ENCODE measurements at places on chromosomes 3 and 15.

GRCh38 chr15:29677871-29678461 lies 144.3 kb downstream of the TJP1 start:
- peak; percentile 64 for DNase-seq

DNA sequence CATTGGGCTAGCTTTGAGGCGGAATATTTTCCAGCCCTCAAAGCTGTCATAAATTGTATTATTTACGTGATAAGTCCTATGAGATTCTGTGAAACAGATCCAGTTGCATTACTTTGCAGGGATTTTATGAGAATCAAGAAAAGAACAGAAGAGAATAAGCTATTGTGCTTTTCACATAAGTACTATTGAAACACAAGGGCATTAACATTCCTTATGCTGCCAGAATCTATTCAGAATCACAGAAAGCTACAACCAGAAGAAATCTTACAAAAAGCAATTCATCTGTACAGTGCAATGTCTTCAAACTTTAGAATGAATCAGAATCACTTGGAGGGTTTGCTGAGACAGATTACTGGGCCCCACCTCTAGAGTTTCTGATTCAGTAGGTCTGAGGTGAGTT lies 10.6 kb upstream of the CACNA1D start:
- no peak for DNase-seq

DNA sequence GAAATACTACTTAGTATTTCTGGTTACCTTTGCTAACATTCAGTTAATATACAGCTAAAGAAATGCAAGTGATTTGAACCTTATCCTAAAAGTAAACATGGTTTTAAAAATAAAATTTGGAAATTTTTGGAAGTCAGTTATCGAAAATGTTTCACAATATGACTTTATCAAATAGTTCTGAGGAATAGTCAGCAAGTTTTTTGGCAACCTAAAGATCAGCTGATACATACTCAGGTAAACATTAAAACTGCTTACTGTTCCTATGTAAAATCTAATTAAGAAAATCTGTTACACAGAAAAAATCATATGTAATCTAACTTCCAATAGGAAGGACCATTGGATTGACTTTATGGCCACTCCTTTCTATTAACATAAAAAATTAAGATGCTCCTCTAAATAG lies 24.1 kb downstream of the IFT80 start:
- DNase-seq = no peak

DNA sequence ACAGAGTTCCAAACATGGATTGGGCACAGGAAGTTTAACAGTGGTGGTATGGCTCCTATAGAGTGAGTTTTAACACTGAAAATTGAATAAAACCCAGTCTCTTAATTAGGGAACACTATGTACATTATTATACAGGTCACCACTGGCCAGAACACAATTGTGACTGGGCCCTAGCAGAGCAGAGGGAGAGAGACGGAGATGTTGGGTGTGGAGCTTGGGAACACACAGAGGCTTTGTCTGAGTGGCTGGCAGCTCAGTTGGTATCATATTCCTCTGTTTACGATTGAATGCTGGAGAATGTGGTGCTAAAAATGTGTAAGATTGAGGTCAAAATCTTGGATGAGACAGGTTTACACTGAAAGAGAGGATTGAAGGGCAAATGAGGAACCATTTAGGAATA lies 6.8 kb upstream of the MOBP start:
- no peak for DNase-seq

DNA sequence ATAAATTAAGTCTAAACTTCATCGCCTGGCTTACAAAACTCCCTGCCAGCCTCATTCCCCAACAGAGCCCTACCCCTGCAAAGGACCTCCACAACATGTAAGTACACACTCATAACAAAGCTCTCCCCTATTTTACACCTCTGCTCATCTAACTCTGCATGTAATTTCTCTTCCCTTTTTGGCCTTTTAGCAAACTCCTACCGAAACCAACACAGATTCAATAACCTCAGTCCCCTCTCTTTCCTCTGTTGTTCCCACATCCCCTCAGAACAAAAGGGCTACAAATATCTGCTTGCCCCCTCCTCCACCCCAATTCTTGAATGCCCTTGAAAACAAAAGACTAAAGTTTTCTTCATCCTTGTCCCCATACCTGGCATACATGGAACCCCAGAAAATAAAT lies 662 bp downstream of the UBL7 start:
- DNase-seq = no peak

GRCh38 chr15:39453620-39454019 lies 127.3 kb upstream of the THBS1 start:
- DNase-seq = peak; percentile 47

- DNase-seq = peak; percentile 60
Measured at GRCh38 chr3:53255423-53255774, 423 bp downstream of the TKT start.

- DNase-seq = no peak
Measured at GRCh38 chr3:64131725-64132469, 93.4 kb downstream of the PRICKLE2 start.

DNA sequence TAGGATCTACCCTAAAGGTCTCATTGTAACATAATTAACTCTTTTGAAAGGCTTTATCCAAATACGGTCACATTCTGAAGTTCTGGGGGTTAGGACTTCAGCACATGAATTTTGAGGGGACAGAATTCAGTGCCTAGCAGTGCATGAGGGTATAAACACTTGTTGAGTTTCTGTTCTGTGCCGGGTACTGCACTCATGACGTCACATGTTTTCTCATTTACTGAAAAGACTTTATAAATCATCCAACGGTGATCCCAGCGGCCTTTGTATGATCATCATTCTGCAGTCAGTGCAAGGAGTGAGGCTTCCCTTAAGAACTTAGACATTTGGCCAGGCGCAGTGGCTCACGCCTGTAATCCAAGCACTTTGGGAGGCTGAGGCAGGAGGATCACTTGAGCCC lies 25.1 kb downstream of the SV2B start:
- no peak for DNase-seq

GRCh38 chr3:35664460-35664919 lies 25.2 kb downstream of the ARPP21 start:
- peak; percentile 88 for DNase-seq

DNA sequence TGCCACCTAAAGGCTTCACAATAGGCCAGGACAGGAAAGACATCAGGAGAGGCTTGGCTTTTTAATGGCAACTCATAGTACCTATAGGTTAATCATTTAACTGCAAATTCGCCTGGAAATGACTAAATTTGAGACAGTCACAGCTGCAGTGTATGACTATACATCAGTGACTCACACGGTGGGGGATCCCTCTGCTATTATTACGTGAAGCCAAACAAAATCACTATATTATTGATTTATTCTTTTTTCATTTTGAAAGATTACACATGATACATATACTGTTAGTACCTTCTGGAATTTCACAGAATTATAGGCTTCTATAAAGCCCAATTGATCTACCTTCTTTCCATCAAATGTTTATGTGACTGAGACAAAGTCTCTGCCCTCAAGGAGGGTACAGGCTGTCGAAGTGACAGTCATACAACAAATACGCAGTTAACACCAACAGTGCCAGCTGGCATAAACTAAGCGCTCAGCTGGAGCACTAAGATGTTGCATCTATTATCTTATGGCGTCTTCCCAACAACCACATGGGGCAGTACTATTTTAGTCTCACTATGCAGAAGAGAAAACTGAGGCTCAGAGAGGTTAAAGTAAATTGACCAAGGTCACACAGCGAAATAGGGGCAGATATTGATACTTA lies 82.0 kb upstream of the LMOD3 start:
- DNase-seq = no peak

DNA sequence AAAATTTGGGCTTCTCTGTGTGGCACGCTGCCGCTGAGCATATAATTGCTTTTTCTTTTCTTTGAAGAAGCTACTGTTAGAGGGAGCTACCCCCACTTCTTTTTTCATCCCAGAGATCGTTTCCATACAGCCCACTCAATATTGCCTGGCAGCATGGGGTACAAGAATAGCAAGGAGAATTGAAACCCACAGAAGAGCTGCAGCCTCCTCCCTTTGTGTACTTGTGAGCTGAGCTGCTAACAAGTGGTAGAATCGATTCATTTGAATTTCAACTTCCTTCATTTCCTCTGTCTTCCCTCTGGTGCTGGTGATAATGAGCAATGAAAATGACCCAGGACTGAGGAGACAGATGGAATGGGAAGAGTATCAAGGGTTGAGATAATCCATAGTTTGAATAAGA lies 64.9 kb downstream of the LRRC3B start:
- DNase-seq = no peak

DNA sequence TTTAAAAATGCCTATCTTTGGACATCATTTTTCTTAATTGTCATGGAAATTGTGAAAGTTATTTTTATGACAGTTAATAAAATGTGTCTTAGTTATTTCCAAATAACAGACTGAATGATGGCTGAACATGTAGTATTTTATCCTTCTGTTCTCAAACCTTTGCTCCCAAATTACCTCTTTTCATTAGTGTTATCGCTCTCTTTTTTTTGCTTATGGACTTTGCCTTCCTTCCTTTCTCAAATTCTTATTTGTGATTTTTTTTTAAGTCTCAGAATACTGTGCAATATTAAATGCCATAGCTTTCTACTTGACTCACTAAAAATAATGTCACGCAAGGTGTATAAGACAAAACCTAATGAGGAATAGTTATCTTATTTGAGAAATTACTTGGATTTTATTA lies 107.7 kb downstream of the VPS8 start:
- no peak for DNase-seq

GRCh38 chr3:139449566-139449965 lies 26.8 kb downstream of the RBP2 start:
- no peak for DNase-seq

- DNase-seq = no peak
Measured at GRCh38 chr15:96599268-96599667, 268.8 kb downstream of the NR2F2 start.

- no peak for DNase-seq
Measured at GRCh38 chr3:9653565-9654248, 4.4 kb downstream of the MTMR14 start.

DNA sequence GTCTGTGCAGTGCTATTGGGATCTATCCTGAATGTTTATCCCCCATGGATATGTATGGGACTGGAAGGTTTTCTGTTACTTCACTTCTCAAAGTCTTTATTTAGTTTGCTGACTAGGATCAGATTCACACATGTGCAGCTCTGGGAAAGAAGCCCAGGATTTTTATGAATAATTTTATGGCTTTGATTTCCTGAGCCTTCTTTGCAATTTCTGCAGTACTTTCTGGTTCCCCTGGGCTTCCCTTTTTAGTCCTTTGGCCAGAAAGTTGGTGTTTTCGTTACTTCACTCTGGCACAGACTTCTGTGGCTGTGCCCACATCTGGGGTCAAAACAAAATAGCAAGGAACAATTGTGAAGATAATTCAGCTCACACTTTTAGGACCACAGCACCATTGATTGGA lies 721.0 kb downstream of the OTOL1 start:
- DNase-seq = no peak

GRCh38 chr15:82810061-82810889 lies 847 bp downstream of the WHAMM start:
- peak; percentile 31 for DNase-seq

DNA sequence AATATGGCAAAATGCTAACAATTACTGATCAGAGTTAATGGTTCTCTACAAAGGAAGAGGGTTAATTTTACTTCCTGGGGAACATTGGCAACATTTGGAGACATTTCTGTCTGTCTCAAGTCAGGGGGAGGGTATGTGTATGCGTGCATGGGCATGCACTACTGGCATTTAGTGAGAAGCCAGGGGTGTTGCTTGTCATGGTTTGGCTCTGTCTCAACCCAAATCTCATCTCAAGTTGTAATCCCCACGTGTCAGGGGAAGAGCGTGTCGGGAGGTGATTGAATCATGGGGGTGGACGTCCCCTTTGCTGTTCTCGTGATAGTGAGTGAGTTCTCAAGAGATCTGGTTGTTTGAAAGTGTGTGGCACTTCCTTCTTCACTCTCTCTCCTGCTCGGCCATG lies 28.3 kb upstream of the TNIK start:
- DNase-seq = no peak

DNA sequence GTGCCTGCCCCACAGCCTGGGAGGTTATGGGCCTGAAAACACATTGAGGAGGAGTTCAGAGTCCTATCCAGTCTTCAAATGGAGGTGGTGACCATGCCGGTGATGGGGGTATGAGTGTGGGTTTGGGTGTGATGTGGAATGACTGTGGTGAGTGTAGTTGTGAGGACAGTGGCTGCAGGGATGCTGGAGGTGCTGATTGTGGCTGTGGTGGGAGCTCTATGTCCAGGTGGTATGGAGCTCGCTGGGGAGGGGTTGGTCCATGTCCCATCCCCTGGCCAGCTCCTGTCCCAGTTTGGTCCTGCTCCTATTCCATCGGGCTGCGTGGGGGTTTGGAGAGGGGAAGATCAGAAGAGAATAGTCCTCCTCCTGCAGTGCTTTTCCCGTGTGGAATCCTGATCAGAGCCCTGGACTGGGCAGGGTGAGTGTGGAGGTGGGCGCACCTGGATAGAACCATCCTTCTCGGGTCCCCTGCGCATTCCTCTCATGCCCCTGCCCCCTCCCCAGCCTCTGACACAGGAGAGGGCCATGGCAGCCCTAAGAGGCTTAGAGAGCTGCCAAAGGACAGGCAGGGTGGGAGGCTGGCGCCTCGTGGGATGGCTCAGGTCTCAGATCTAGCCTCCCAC lies 23.0 kb upstream of the GOLGA6C start:
- DNase-seq = no peak

GRCh38 chr3:132432639-132433038 lies 15.3 kb downstream of the DNAJC13 start:
- no peak for DNase-seq

DNA sequence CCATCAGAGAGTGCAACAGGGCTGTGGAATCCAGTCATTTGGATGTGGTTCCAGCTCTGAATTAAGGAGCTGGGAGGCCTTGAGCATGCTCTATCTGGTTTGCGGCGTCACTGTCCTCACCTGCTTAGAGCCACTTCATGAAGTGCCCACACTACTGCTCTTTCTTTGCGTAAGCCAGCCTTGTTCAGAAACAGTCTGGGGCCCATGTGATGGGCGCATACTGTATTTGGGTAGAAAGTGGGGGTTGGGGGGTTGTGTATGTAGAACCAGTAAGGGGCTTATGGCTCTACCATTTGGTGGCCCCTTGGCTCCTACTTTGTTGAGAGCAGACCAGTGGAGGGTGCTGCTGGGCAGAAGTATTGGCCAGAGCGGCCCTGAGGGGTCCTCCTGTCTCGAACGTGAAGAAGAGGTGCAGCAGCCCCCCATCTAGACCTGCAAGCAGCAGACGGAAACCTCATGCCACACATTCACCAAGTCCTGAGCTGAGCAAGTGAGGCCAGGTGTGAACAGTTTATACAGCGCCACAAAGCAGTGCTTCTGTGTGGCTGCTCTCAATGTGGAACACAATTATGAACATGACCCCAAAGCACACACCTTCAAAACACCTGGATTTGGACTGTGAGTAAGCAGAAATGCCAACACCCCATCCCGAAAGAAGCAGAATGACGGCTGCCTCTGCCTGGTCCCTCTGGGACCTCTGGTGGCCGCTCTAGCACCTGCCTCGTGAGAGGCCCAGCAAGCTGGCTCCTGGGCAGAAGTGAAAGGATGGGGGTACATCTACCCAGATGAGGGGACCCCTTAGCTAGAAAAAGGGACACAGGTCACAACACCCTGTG lies 26.6 kb downstream of the SRPRB start:
- no peak for DNase-seq

- no peak for DNase-seq
Measured at GRCh38 chr3:176807938-176808337, 389.3 kb downstream of the TBL1XR1 start.

- DNase-seq = no peak
Measured at GRCh38 chr15:57821826-57822225, 115.3 kb downstream of the POLR2M start.

- no peak for DNase-seq
Measured at GRCh38 chr3:880371-880770, 212.5 kb upstream of the CNTN6 start.

- no peak for DNase-seq
Measured at GRCh38 chr15:40872791-40873693, 992 bp downstream of the RHOV start.

GRCh38 chr15:85520650-85521049 lies 140.2 kb downstream of the AKAP13 start:
- no peak for DNase-seq
